ENCODE measurements at places on chromosomes 5 and 9. TPM values are rescaled to one million over a fixed set of nuclear protein-coding genes. Genes with fewer than 3 reads are reported as not detected.

Gene RASGRF2
- total RNA-seq, result 5.3 TPM

Gene TMEM215
- not detected for total RNA-seq

Gene PRSS3
- 16.4 TPM for total RNA-seq

Gene ABL1
- 31.9 TPM for total RNA-seq

Gene ZNG1F
- 6.1 TPM for total RNA-seq

Gene MAMDC4
- total RNA-seq, result 0.28 TPM

Gene ANKDD1B
- not detected for total RNA-seq

Gene IQGAP2
- total RNA-seq, result 0.36 TPM

Gene LOX
- total RNA-seq, result 277 TPM

DNA sequence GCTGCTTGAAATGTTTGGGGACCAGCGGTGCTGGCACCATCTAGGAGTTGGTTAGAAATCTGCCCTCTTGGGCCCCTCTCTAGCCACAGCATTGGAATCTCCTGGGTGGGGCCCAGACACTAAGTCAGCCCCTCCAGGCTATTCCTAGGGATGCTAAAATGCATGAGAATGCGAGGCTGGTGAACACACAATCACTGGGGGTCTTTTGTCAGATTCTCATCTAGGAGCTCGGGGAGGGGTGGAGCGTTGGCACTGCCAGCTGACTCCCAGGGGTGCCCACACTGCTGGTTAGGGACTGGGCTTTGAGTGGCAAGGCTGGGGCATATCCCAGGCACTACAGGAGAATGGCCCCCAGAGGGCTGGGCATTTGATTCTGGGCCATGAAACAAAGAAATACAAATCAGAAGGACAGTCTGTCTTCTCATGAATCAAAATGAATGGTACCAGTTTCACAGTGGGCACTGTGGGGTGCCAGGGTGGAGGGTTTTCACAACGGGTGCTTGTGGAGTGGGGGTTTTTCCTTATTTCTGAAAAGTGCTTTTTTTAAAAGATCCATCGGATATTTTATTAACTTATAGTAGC is 127.8 kb upstream of the RAPGEF1 start:
- H3K27me3 ChIP-seq, result no peaks in the 10 kb centered on the region
- H3K36me3 ChIP-seq, result no peaks in the 10 kb centered on the region
- H3K4me1 ChIP-seq, result peaks cover 3% of the 10 kb centered on the region

- no peaks in the 10 kb centered on the region for H3K4me1 ChIP-seq
- DNase-seq, result no peak
- H3K27ac ChIP-seq, result no peak overlapping the region
These were observed 41.6 kb downstream of the TSTD2 start for GRCh38 chr9:97591535-97591934.

- no peaks in the 10 kb centered on the region for H3K36me3 ChIP-seq
- H3K27me3 ChIP-seq, result peaks cover 18% of the 10 kb centered on the region
- H3K4me3 ChIP-seq, result no peak overlapping the region
These were observed 3.4 kb upstream of the CEP72 start for GRCh38 chr5:608429-609370.

DNA sequence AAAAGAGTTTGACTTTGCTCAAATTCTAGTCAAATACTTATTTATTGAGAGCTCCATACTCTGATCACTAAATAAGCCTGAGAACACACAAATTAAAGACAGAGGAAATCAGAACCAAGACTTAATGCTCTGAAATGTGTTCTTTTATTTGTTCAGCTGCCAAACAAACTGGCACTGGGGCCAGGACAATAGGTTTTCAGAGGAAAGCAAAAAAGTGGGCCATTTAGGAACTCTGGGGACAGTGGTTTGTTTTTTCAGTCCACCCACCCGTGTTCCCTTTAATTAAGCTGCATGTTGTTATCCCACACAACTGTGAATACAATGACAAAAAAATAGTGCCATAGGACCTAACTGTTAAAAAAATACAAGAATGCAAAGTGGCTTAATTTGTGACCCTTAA is 95.4 kb upstream of the RETREG1 start:
- no peak for DNase-seq
- H3K4me3 ChIP-seq, result no peak overlapping the region
- H3K36me3 ChIP-seq, result peaks cover 35% of the 10 kb centered on the region
- H3K27me3 ChIP-seq, result no peaks in the 10 kb centered on the region
- no peak overlapping the region for H3K27ac ChIP-seq

DNA sequence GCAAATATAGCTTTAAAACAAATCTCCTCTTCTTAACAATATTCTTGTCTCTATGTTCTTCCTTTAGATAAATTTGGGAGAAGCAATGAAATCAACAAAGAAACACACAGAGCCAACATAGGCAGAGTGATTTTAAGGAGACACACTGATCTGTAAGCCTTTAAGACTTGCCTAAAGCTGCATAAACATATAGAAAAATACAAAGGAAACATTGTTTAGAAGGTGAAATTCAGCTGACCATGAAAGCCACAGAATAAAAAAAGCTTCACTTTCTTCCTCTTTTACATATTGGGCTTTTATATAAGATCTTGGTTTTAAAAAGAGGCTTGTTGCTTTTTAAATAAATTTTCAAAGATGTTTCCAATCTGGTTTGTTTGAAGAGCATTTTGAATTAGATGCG is 1277.5 kb downstream of the EFNA5 start:
- H3K36me3 ChIP-seq, result no peaks in the 10 kb centered on the region
- H3K4me1 ChIP-seq, result no peaks in the 10 kb centered on the region
- no peaks in the 10 kb centered on the region for H3K27me3 ChIP-seq
- H3K27ac ChIP-seq, result no peak overlapping the region

DNA sequence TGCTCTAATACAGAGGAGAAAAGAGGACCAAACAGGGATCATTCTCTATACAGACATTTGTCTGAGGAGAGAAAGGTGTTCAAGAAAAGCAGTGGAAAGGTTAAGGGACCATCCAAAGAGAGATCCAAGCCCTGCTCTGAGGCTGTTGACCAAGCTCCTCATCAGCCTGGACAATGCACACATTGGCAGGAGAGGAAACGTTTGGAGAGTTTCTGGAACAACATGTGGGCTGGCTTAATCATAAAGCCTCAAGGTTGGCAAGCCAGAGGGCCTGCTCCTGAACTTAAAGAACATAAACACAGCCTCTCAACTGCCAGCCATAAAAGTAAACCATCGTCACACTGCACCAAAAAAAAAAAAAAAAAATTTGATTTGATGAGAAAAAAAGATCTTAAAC is 184.4 kb upstream of the SLC12A2 start:
- no peak overlapping the region for H3K4me3 ChIP-seq
- peak; percentile 54 for DNase-seq
- H3K36me3 ChIP-seq, result no peaks in the 10 kb centered on the region

- no peak overlapping the region for H3K27ac ChIP-seq
- no peaks in the 10 kb centered on the region for H3K36me3 ChIP-seq
- H3K4me1 ChIP-seq, result peaks cover 4% of the 10 kb centered on the region
- no peak for DNase-seq
These were observed 26.0 kb upstream of the SEMA4D start for GRCh38 chr9:89523948-89524347.

- peak; percentile 26 for DNase-seq
- no peaks in the 10 kb centered on the region for H3K27me3 ChIP-seq
- no peak overlapping the region for H3K27ac ChIP-seq
- no peaks in the 10 kb centered on the region for H3K36me3 ChIP-seq
- peaks cover 4% of the 10 kb centered on the region for H3K4me1 ChIP-seq
These were observed 42.9 kb downstream of the ZNF474 start for GRCh38 chr5:122172207-122172606.

- no peaks in the 10 kb centered on the region for H3K27me3 ChIP-seq
- DNase-seq, result peak; percentile 96
- peaks cover 5% of the 10 kb centered on the region for H3K4me1 ChIP-seq
These were observed 516.6 kb downstream of the RAB3C start for GRCh38 chr5:59099270-59099994.

- DNase-seq, result no peak
- no peaks in the 10 kb centered on the region for H3K36me3 ChIP-seq
- no peak overlapping the region for H3K4me3 ChIP-seq
- H3K27me3 ChIP-seq, result no peaks in the 10 kb centered on the region
- no peak overlapping the region for H3K27ac ChIP-seq
These were observed 358.4 kb downstream of the ARRDC3 start for GRCh38 chr5:91024727-91025126.

GRCh38 chr9:93169444-93169843 is 14.5 kb upstream of the WNK2 start:
- no peak for DNase-seq
- H3K27ac ChIP-seq, result no peak overlapping the region
- no peak overlapping the region for H3K4me3 ChIP-seq
- H3K27me3 ChIP-seq, result peaks cover 31% of the 10 kb centered on the region

DNA sequence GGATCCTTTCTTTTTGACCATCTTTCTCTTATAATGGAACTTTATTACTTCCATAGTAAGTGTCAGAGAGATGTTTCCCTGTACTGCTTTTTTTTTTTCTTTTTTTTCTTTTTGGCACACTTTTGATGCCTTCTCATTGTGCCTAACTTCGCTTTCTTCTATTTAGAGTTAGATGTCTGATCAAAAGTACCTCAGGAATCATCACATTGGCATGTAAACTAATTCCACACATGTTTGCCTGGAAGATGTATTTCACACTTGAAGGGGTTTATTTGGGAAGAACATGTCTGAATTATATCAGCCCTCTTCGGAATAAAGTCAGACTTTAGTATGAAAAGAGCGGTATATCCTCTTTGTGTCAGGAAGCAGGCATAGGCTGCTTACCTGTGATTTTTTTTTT is 35.1 kb downstream of the SMARCA2 start:
- H3K27ac ChIP-seq, result no peak overlapping the region
- no peak overlapping the region for H3K4me3 ChIP-seq
- H3K4me1 ChIP-seq, result no peaks in the 10 kb centered on the region
- DNase-seq, result peak; percentile 20
- peaks cover 7% of the 10 kb centered on the region for H3K36me3 ChIP-seq

GRCh38 chr9:126804198-126804695 is 593 bp upstream of the ZBTB43 start:
- no peak for DNase-seq
- H3K27me3 ChIP-seq, result no peaks in the 10 kb centered on the region
- H3K4me1 ChIP-seq, result peaks cover 4% of the 10 kb centered on the region
- peak overlapping the region; percentile 53 for H3K27ac ChIP-seq
- H3K36me3 ChIP-seq, result no peaks in the 10 kb centered on the region

DNA sequence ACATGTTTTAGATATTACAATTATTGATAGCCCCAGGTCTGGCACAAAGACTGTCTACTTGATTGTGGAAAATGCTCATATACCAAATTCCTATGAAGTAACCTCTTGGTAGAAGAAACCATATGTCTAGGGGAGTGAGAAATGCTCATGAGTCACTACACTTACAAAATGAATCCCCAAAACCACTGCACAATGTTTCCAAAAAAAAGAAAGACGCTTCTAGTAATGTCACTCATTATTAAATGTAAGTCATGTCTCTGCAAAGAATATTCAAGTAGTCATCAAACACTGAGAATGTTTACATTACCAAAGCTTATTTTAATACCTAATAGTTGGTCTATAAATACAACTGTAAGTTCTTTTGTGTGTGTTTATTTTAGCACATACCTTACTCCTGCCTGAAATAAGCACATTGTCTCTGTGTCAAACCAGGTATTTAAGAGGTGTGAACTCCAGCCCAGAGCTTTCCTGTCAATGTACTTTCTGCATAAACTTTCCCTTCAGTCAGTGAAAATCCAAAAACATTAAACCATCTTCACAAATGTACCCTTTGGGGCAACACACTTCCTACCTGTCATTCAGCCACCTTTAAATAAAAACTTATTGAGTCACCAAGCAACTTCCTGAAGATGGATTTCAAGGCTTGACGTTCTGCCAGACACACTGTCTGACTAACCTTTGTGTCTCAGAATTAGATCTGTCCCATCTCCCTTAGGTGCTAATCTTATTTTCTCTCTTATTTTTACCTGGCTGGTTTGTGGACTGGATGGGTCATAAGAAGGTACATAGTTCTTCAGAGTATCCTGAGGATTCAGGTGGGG is 194.0 kb downstream of the NFIB start:
- peak; percentile 70 for DNase-seq
- no peak overlapping the region for H3K27ac ChIP-seq
- H3K36me3 ChIP-seq, result no peaks in the 10 kb centered on the region
- H3K27me3 ChIP-seq, result peaks cover 2% of the 10 kb centered on the region
- H3K4me3 ChIP-seq, result no peak overlapping the region
- no peaks in the 10 kb centered on the region for H3K4me1 ChIP-seq

DNA sequence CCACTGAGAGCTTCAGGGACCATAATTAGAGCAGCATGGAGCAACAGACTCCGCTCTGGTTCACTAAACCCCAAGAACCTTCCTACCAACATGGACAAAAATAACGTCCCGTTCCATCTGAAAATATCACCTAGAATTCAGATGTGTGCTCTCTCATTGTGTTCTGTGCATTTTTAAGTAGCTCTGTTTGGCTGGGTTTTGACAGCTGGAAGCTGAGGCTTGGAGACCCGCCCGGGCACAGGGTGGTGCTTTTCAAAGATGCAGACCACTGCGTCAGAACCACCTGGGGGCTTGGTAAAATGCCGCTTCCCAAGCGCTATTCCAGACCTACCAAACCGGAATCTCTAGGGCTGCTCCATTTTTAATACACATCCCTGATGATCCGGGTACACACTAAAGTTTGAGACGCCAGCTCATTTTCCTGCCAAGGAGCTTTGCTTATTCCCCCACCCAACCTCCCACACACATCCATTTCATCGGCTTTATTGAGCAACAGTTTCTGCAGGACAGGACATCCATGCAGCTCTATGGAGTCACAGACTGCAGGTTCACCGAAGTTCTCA is 104.8 kb downstream of the GABBR2 start:
- peaks cover 27% of the 10 kb centered on the region for H3K4me1 ChIP-seq
- H3K36me3 ChIP-seq, result no peaks in the 10 kb centered on the region
- peak; percentile 63 for DNase-seq
- peak overlapping the region; percentile 5 for H3K27ac ChIP-seq
- no peaks in the 10 kb centered on the region for H3K27me3 ChIP-seq

DNA sequence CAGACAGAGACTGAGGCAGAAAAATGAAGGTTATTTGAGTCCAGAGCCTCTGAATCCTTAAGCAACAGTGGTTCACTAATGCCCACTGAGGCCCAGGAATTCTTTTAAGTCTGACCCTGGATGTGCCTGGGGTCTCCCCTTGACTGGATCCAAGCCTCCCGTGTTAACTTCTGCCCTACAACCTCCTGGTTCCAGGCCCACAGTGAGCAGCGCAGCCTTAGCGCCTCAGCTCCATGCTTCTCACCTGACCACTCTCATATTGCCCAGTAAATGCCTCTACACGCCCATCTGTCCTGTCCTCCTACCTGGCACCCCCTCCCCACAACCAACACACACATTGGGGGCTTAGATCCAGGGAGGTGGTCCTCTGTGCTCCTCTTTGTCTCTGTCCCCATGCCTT is 6.4 kb downstream of the IL3 start:
- DNase-seq, result no peak
- H3K27me3 ChIP-seq, result no peaks in the 10 kb centered on the region
- no peak overlapping the region for H3K27ac ChIP-seq
- peaks cover 5% of the 10 kb centered on the region for H3K4me1 ChIP-seq
- no peak overlapping the region for H3K4me3 ChIP-seq

GRCh38 chr9:76644171-76644570 is 120.1 kb upstream of the PCA3 start:
- no peaks in the 10 kb centered on the region for H3K27me3 ChIP-seq
- DNase-seq, result no peak
- no peak overlapping the region for H3K27ac ChIP-seq
- H3K36me3 ChIP-seq, result no peaks in the 10 kb centered on the region

DNA sequence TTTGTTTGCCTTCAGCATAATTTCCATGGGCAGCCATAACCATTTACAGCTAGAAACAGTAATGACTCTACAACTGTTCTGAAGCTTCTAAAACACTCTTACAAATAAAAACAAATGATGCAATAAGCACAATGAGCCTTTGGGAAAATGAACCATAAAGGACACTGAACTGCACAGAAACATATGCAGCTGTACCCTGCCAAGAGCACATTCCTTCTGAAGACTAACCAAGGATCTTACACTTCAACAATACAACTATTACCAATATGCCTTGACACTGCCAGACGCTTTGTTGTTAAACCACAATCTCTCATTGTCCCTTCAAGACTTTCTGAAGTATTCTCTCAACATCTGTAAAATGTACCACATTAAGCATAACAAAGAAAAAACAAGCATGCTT is 104.2 kb upstream of the HMHB1 start:
- no peak overlapping the region for H3K27ac ChIP-seq
- no peaks in the 10 kb centered on the region for H3K36me3 ChIP-seq
- DNase-seq, result no peak
